Activated CD8-positive, alpha-beta T cell treated with anti-CD3 and anti-CD28 coated beads for 36 hours (primary cell): ENCODE measurements at places on chromosomes 3 and 15. TPM values are rescaled to one million over a fixed set of nuclear protein-coding genes. Genes with fewer than 3 reads are reported as not detected.

Gene FGD5
- total RNA-seq: not detected

Gene SPTBN5
- total RNA-seq: 0.11 TPM

Gene ZIC1
- total RNA-seq: not detected

Gene PLSCR5
- not detected for total RNA-seq

Gene ADCY5
- total RNA-seq: not detected

Gene MAGI1
- total RNA-seq: 0.51 TPM

Gene AGBL1
- total RNA-seq: not detected

Gene IL20RB
- total RNA-seq: 1.0 TPM

Gene ESYT3
- total RNA-seq: 0.16 TPM

Gene AADACL2
- not detected for total RNA-seq

Gene PATL2
- total RNA-seq: 16.1 TPM

Gene CCDC54
- total RNA-seq: not detected

Gene MYRIP
- not detected for total RNA-seq

Gene FRMD5
- total RNA-seq: 0.25 TPM

Gene GOLGA6L4
- 1.3 TPM for total RNA-seq

Gene KCNMB3
- 0.34 TPM for total RNA-seq
